Activated gamma-delta T cell treated with anti-CD3 and anti-CD28 coated beads, Interleukin-2, amount 50 U/mL, for 16 hours (primary cell): ENCODE measurements at places on chromosomes 5 and 9.

DNA sequence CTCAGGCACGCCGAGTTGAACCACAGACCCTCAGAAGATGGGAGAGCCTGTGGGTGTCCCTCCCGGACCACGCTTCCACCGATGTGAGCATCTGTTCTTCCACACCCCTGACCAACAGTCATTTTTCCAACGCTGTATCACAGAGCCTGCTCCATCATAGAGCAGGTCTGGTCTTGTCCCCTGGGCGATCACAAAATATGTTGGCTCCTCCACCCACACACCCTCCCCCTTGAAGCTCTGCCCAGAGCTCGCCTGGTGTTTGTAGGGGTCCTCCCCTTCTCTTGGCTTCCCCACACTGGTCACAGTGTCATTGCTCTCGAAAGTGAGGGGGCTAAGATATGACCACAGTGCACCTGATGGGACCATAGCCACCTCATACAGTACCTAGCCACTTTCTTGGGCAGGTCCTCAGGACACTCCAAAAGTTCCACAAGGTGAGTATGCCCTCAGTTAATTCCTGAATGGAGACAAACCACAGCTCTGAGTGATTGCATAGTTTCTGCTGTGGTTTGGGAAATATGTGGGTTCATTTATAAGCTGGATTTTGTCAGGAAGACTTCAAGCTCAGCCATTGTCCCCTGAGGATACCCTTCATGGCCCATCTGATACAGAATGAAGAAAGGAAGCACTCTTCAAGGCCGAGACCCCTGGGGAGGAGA is 3.5 kb upstream of the ZNF618 start:
- no peak for DNase-seq

DNA sequence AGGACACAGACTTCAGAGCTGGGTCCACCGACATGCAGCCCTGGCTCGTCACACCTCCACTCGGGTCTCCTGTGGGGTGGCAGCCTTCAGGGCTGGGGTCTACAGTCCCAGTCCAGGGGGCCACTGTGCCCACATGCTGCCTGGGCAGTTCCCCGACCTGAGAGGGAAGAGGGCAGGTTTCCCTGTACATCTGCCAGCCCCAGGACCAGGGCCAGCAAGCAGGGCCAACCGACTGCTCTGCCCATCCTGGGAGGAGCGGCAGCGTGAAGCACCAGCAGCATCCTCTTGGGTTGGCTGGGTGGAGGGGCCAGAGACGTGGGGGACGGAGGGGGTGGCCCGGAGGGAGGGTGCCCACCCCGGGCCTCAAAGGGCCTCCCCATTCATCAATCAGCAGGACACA is 120.6 kb upstream of the SARDH start:
- no peak for DNase-seq

DNA sequence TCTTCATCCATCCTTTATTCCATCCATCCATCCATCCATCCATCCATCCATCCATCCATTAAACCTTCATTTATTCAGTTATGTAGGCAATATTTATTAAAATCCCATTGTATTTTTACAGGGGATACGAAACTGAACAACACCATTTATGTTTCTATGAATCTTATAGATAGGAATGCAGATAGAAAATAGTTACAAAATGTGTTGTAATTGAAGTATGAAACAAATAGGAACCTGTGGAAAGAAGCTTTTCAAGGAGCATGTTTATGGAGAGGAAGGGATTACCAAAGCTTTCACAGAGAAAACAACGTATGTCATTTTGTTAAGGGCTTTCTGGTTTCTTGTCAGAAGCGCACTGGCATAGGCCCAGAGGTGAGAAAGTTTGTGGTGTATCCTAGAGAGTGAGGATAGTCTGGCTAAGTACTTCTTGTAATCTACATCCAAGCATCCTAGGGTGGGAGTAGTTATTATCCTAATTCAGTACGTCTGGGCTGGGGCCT is 184.0 kb downstream of the CNTLN start:
- DNase-seq = no peak

DNA sequence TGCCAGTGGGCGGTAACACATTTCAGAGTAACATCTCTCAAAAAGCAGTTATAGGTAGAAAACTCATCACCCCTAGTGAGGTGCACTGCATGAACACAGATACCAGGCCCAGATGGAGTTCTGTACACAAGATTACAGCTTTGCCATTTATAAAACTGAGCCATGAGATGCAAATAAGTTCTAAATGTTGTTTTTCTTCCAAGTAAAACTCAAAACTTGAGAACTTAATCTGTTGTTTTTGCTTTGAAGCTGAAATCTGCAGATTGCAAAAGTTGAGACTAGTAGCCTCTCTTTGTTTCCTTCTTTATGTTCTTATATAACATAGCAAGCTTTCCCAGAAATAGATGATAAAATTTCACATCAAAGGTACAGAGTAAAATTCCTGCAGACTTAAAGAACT is 434.1 kb downstream of the PLK2 start:
- no peak for DNase-seq

DNA sequence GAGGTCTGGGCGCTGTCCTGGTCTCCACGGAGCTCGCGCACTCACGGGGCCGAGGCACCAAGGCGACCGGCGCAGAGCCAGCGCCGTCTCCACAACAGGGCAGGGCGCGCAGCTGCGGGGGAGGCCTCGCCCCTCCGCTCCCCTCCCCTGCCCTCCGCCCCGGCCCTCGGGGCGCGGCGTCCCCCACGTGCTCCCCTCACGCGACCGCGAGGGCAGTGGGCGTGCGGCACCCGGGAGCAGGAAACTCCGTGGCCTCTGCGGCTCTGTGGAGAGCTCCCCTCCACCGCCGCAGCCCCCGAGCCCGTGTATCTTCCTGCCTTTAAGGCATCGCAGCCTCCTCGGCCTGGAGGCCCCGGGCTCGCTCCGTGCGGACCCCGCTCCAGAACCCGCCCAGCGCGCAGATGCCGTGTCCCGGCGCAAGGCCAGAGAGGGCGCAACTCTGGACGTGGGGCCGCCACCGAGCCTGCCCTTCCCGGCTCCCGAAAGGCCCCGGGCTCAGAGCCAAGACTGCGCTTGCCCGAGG is 708 bp upstream of the TUBB4B start:
- peak; percentile 52 for DNase-seq

- no peak for DNase-seq
These were observed 6.2 kb downstream of the GAPT start for GRCh38 chr5:58497386-58497785.
